Activated CD4-positive, alpha-beta memory T cell treated with anti-CD3 and anti-CD28 coated beads, Interleukin-2, amount 10 ng/mL, durations not matched to agents 7 days and 5 days (primary cell): ENCODE measurements at places on chromosomes 1 and 21. TPM values are rescaled to one million over a fixed set of nuclear protein-coding genes. Genes with fewer than 3 reads are reported as not detected.

CD84 gene
- 23.3 TPM for total RNA-seq

GRCh38 chr21:38277501-38278131, 20.8 kb downstream of the KCNJ15 start:
- no peaks in the 10 kb centered on the region for H3K4me1 ChIP-seq
- H3K27me3 ChIP-seq, result peaks cover 8% of the 10 kb centered on the region
- DNase-seq, result no peak

- DNase-seq, result no peak
- H3K4me1 ChIP-seq, result no peaks in the 10 kb centered on the region
- H3K27me3 ChIP-seq, result peaks cover 32% of the 10 kb centered on the region
- no peak overlapping the region for H3K27ac ChIP-seq
- no peaks in the 10 kb centered on the region for H3K36me3 ChIP-seq
- H3K4me3 ChIP-seq, result no peak overlapping the region
These were observed 32.2 kb upstream of the ZBTB8A start for GRCh38 chr1:32507021-32507420.

- no peaks in the 10 kb centered on the region for H3K27me3 ChIP-seq
- H3K36me3 ChIP-seq, result peaks cover 31% of the 10 kb centered on the region
- no peak overlapping the region for H3K4me3 ChIP-seq
- DNase-seq, result no peak
- H3K4me1 ChIP-seq, result peaks cover 72% of the 10 kb centered on the region
- peak overlapping the region; percentile 38 for H3K27ac ChIP-seq
These were observed 65.4 kb downstream of the MACF1 start for GRCh38 chr1:39269791-39270342.

- H3K27ac ChIP-seq, result no peak overlapping the region
- no peaks in the 10 kb centered on the region for H3K4me1 ChIP-seq
- no peak for DNase-seq
- H3K27me3 ChIP-seq, result no peaks in the 10 kb centered on the region
These were observed 254.7 kb downstream of the LRRIQ3 start for GRCh38 chr1:73943270-73943669.

GRCh38 chr1:108113496-108113895, 86.6 kb downstream of the SLC25A24 start:
- peaks cover 2% of the 10 kb centered on the region for H3K4me1 ChIP-seq
- DNase-seq, result no peak
- H3K36me3 ChIP-seq, result no peaks in the 10 kb centered on the region
- no peak overlapping the region for H3K4me3 ChIP-seq
- H3K27me3 ChIP-seq, result no peaks in the 10 kb centered on the region

GRCh38 chr1:235637756-235638534, 11.6 kb downstream of the GNG4 start:
- H3K4me1 ChIP-seq, result peaks cover 27% of the 10 kb centered on the region
- H3K4me3 ChIP-seq, result no peak overlapping the region
- no peak for DNase-seq
- peaks cover 11% of the 10 kb centered on the region for H3K27me3 ChIP-seq
